H9 (cell line): ENCODE measurements at places on chromosomes 1 and 21. TPM values are rescaled to one million over a fixed set of nuclear protein-coding genes. Genes with fewer than 3 reads are reported as not detected.

DNA sequence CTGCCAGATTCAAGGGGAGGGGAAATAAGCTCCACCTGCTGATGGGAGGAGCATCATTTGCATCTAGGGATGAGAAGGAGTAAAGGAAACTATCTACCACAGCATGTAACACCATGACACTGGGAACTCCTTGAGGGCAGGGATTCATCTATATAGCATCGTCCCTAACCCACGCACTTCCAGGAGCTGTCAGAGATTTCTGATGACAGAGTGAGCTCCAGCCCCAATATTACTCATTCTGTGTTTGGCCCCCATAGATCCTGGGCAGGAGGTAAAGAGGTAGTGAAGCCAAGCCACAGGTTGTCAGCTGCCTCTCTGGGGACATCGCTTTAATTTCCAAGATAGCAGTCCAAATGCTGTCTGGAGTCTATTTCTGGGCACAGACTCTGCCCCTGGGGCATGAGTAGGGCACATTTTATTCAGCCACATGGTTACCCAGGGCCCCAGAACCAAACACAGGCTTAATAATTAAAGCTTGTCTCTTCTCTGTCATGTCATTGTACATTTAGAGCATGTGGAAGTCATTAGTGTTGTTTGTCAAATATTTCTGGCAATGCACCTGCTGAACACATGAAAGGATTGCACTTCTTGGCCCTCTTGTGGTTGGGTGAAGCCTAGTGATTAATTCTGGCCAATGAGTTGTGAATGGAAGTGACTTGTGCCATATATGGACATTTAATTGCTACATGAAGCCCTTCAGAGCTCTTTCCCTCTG is 105.9 kb upstream of the POU3F1 start:
- no peak for DNase-seq

RHD gene
- 1.3 and 1.6 TPM in 2 replicates for total RNA-seq

DNA sequence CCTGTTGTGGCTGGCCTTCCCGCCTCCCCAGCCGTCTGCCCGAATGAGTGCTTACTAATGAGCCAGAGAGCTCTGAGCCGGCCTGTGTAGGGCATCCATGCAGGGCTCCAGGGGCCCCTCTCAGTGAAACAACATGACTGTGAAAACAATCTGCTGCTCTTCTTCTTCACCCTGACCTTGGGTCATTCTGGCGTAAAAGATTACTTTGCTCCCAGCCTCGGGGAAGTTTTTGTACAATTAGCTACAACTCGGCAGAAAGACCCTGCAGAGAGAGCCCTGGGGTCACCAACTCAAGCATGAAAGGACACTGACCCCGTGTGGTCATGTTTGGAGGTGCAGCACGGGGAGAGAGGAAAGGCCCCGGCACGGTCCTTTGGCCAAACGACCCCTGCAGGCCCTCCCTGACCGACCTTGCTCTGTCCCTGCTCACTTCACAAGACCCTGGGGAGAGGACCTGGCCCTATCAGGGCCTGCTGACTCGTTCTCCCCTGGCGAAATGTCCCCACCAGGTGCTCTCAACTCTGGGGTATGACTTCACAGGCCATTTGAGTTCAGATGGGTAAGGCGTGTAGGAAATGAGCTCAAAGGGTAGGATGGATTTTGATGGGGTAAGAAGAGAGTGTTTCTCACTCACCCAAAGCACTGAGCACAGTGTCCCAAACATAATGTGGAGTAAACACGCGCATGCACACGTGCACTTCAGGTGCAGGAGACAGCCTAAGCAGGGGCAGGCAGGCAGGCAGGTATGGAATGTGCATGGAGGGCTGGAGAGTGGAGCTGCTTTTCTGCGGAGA is 22.9 kb upstream of the FAM20B start:
- peak; percentile 94 for DNase-seq

FLG2 gene
- not detected in 2 replicates for total RNA-seq

NBPF3 gene
- total RNA-seq, result 15.8 and 16.2 TPM in 2 replicates

- no peak for DNase-seq
Observed at GRCh38 chr1:115705085-115705951, 63.2 kb downstream of the CASQ2 start.

PLA2G2C gene
- not detected in 2 replicates for total RNA-seq

C1QTNF12 gene
- 4.4 and 4.7 TPM in 2 replicates for total RNA-seq

DNA sequence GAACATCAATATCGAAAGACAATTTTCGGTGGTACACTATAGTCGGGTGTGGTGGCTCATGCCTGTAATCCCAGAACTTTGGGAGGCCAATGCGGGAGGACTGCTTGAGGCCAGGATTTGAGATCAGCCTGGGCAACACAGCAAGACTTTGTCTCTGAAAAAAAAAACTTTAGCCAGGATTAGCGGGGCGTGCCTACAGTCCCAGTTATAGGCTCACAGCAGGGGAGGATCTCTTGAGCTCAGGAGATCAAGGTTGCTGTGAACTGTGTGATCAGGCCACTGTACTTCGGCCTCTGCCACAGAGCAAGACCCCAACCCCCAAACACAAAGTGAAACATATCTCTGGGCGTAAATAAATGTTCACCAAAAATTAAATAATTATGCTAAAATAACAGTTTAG is 1.6 kb downstream of the TADA1 start:
- no peak for DNase-seq

- peak; percentile 34 for DNase-seq
Observed at GRCh38 chr1:55064071-55064581, 24.8 kb downstream of the PCSK9 start.

RAP1GAP gene
- total RNA-seq, result 6.4 and 7.9 TPM in 2 replicates

- DNase-seq, result no peak
Observed at GRCh38 chr1:168591066-168591465, 14.7 kb downstream of the XCL1 start.

EXO1 gene
- 43.2 and 43.7 TPM in 2 replicates for total RNA-seq

OR6N1 gene
- not detected in 2 replicates for total RNA-seq

- DNase-seq, result no peak
Observed at GRCh38 chr1:182624577-182624976, 20.4 kb upstream of the RGS16 start.

PLPPR4 gene
- total RNA-seq, result 0.31 and 0.39 TPM in 2 replicates

- DNase-seq, result peak; percentile 46
Observed at GRCh38 chr1:24849672-24850295, 80.3 kb downstream of the RUNX3 start.

OLFML2B gene
- 1.3 and 1.4 TPM in 2 replicates for total RNA-seq

SYT6 gene
- total RNA-seq, result 71.2 and 77.2 TPM in 2 replicates

NGF gene
- total RNA-seq, result 0.22 TPM in 1 of 2 replicates, not detected in the other

C8A gene
- not detected in 2 replicates for total RNA-seq

DNA sequence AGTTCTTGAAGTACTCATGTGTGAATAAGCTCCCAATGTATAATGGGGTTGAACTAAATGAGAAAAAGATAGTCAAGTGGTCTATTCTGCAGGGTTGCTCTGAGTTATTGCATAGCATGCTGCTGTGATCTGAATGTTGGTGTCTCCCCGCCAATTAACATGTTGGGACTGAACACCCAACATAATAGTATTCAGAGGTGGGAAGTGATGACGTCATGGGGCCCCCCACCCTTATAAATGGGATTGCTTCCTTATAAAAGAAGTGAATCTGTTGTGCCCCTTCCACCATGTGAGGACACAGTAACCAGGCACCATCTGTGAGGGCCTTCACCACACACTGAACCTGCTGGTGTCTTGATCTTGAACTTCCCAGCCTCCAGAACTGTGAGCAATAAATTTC is 50.2 kb downstream of the MAB21L3 start:
- no peak for DNase-seq

GRCh38 chr1:78113156-78113916 is 67.6 kb downstream of the GIPC2 start:
- DNase-seq, result no peak

DNA sequence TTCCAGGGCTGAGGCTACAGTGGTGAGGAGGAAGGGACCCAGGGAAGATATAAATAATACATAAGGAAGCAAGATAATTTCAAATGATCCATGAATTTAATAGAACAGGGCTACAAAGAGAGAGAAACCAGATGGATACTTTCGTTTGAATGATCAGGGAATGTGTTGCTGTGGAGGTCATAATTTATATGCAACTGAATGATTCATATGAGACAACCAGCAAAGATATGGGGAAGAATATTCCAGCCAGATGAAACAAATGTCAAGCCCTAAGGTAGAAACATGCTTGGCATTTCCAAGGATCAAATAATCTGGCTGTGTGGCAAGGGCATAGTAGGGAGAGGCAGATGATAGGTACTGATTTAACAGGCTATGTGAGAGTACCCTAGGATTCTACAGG is 84.8 kb upstream of the ZC3H11B start:
- no peak for DNase-seq

DNA sequence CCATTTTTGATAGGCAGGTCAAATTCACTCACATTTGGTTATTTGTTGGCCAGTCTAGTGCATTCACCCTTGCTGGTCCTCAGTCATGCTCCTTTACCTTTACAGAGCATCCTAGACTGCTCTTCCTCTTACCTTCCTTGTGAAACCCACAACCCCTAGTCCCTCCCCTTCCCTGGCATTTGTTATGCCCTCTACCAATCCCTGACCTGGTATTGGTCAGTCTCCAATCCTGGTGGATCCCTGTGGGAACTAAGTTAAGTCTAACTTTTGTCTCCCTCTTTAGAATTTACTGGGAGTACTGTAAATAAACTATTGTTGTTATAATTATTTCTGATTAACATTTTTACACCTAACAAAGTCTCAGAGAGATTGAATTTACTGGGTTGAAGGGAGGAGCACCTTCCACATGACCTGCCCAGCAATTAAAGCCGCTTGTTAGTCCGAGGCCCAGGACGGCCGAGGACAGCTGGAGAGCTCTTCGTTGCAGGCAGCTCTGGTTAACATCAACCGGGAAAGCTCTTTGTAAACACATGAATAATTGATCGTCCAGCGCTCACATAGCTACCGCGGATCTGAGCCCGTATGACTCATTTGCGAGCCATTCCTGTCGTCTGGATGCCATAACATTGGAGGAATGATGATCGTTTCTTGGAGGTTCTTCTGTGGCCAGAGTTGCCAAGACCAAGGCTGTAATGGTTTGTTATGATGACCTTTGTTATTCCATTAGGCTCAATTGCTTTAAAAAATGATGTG is 31.9 kb downstream of the MTARC1 start:
- peak; percentile 80 for DNase-seq

SMPDL3B gene
- 49.5 and 51.3 TPM in 2 replicates for total RNA-seq

- DNase-seq, result no peak
Observed at GRCh38 chr21:37429356-37429755, 62.8 kb downstream of the DYRK1A start.

SGIP1 gene
- total RNA-seq, result 1.5 and 1.6 TPM in 2 replicates

DNA sequence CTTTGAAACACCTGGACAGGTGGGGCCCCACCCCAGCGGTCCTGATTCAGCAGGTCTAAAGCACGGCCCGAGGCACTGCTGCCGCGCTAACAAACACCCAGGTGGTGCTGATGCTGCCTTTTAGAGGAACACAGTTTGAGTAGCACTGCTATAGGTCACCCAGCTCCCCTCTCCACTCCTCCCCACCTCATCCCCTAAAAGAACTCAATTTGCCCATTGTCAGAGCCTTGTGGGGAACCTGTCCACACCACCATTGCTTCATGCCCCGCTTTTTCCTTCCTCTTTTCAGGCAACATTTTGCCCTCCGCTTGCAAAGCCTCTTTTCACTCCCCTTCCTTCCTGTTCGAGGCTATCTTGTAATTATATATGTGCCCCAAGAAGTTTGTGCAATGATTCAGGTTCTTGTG is 26.2 kb upstream of the PADI4 start:
- no peak for DNase-seq

GRCh38 chr1:171865106-171865505 is 23.8 kb downstream of the DNM3 start:
- DNase-seq, result no peak
